ENCODE measurements at places on chromosomes 13 and 19.

GRCh38 chr19:18234194-18234593, 8.0 kb upstream of the PDE4C start:
- no peak for DNase-seq

- DNase-seq, result no peak
Observed at GRCh38 chr13:66689628-66690027, 540.5 kb downstream of the PCDH9 start.

GRCh38 chr19:30630289-30631032, 258.3 kb downstream of the ZNF536 start:
- no peak for DNase-seq

DNA sequence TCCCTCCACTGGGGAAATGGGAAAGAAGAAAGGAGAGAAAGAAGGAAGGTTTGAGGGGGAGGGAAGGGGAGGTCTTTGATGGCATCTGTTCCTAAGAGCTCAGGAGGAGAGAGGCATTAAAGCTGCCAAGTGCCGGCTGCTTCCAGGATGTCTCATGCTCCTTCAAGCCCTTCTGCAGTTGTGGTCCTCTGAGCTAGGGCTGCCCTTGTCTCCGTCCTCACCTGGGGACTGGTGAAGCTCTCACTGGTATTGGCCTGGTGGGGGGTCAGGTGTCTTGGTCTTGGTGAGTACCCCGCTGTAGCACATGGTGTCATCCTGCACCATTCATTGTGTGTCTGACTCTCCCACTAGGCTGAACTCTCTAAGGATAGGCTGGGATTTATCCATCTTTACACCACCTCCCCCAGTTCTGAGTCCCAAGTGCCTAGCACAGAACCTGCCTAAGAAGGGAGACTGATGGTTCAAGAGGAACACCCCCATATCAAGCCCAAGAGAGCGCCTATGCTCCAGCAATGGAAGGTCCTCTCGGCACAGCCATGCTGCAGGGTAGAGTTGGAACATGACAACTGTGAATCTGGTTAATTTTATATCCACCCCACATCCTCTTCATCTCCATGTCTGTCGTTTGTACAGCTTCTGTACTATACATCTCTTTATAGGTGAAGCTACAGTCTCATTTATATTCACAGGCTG, 83.7 kb downstream of the AKAP11 start:
- DNase-seq, result no peak

DNA sequence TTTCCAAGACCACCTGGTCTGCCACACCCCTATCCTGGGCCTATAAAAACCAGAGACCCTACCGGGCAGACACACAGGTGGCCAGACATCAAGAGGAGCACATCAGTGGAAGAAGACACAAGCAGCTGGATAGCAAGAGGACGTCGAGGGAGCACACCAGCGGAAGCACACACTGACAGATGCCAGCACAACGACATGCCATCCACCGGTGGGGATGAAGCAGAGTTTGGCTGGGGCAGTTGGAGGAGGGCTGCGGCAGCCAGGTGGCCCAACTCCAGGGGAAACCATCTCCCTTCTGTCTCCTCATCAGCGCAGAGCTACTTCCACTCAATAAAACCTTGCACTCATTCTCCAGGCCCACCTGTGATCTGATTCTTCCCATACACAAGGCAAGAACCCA, 200.6 kb downstream of the PCDH17 start:
- peak; percentile 1 for DNase-seq

- DNase-seq, result no peak
Observed at GRCh38 chr19:43914051-43914450, 21.0 kb downstream of the ZNF45 start.

DNA sequence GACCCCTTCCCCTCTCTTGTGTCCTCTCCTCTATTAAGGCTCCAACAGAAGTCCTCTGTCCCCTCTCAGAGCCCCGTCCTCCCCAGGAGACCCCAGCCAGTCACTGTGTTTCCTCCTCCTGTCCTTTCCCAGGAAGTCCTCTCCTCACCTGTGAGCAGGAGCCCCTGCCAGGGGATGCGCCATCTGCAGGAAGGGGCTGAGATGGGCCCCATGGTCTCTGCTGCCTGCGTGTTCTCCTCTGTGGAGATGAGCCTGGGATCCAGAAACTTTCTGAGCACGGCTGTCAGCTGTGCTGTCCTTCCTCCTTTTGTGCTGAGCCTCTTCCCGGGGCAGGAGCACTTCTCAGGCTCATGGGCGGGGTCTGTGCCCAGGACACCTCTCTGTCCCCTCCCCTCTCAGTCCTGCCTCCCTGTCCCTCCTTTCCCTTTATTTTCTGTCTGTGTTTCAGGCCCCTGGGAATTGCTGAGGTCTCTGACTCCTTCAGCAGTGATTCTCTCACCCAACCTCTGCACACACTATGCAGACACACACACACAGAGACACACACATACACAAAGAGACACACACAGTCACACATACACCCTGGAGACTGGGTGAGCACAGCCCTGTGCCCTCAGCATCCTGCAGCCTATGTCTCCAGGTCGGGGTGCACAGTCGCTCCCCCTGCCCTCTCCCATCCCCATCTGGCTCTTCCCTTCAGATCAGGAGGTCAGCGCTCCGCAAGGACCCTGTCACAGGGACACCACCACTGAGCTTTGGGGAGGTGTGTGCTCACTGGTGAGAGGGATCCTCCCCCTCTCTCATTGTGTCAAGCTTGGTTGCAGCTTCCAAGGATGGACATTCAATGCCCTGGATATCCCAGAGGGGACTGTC, at the start of gene CEACAM8:
TSS of gene CEACAM8 (minus strand) at position 308 of the 873 bp plus-strand sequence. CDS start at position 212, 96 bp downstream.
- peak; percentile 44 for DNase-seq

DNA sequence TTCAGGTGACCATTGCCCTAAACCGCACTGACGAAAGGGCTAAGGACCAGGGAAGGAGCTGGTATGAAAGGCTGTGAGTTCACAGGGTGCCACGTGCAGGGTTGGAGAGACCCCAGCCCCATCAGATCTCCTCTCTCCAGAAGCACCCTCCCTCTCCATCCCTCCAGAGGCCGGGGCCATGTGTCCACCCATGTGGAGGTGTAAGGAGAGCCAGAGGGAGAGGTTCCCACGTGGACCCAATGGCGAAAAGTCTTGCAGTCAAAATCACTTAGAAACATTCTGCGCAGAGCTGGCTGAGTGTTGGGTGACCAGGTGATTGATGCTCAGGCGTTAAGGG, 168.3 kb downstream of the COL4A1 start:
- DNase-seq, result no peak

DNA sequence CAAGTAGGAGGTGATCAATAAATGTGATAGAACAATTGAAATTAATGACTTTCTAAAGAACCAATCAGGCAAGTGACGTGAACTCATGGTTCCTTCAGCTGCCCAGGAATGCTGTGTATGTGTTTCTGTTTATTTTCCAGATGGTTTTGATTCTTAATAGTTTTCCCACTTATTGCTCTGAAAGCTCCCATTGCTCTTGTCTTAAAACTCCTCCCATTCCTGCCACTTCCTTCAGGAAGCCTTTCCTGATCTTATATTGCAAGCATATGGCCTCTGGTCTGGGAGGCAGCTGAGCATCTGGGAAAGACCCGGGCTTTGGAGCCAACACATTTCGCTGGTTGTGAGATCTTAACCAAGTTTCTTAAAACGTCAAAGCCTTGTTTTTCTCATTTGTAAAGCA, 17.1 kb upstream of the LATS2 start:
- no peak for DNase-seq

DNA sequence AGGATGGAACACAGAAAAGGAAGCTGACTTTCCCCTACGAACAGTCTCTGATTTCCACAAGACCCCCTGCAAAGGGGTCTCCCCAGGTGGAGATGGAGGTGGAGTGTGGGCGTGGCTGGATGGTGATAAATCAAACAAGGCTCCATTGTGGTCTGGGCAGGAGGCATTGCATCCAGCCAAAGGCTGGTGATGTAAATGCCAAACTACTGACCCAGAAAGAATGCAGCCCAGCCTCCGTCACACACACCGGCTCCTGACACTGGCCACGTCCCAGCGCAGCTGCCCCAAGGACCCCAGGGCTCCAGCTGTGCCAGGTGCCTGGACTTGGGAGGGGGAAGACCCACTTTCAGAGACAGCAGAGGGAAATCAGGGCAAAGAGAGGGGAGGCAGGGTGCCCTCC, 6.3 kb downstream of the SLC7A1 start:
- no peak for DNase-seq

DNA sequence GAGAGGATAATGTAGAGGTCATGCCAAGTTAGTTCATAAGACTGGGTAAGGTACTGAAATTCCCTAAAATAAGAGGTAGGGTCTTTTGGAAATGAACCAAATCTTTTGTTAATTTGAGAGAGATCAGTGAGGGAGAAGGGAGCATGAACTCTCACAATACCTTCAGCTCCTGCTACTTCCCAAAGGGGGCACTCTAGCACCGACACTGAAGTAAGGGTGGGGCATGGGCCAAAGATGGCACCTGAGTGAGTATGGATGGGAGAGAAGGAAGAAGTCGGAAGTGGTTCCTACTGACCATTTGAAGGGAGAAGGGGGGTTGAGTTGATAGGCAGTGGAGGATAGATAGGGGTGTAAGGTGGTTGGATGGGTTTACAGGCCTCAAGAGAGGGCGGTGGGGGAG, 86.6 kb downstream of the ZNF737 start:
- no peak for DNase-seq

DNA sequence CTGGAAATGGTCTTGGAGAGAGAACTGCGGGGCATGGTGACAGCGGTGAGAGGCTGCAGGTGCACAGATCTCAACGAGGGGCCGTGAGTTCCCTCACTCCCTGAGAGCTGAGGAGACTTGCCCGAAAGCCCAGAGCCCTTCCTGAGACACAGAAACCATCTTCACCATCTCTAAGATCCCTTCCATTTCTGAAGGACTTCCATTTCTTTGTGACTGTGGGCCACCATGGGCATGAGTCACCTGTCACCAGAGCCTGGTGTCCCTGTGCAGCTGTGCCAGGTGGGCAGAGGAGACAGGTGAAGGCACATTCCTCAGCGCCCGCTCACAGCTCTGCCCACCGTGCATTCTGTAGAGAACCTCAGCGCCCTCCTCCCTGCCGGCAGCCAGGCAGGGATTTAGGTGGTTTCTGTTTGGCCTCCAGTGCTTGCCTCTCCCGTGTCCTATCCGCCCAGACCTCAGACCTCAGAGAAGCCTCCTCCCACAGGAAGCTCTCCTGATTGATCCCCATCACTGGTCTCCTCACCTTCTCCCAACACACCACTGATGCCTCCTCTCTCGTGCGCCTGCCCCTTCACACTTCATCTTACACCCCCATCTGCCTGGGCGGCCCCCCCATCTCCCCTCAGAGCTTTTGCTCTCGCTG, 24.2 kb downstream of the SH3GL1 start:
- DNase-seq, result no peak

DNA sequence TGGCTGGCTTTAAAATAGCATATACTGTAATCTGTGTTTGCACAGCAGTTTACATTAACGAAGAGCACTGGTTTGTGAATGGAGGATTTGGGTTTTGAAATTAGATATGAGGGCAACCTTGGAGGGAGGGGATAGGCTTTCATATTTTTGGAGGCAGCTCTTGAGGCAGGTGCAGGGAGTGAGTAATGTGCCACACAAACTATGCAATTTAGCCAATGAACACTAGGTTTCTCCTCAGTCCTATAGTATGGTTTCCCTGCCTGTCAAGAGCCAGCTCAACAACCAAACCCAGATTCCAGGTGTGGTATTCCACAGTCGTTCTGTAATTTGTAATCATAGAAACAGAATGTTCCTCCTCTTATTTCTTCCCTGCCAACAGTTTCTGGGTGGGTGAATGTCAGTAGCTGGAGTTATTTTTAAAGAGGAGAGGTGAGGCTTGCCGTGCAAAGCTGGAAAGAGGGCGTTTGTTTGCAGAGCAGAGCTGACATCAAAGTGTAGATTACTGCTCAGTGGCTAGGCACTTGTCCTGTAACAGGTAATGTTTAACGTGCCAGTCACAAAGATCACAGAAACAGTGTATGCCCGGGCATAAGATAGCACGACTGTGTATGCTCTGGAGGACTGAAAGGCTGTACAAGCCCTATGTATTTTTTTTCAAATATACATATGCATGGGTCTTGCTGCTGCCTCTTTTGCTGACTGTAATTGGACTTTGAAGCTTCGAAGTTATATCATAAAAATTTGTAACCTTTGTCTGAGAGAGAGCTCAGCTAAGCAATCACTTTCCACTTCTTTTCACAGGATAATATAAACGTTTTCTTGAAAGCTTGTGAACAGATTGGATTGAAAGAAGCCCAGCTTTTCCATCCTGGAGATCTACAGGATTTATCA, 124.2 kb downstream of the LMO7 start:
- DNase-seq, result no peak

DNA sequence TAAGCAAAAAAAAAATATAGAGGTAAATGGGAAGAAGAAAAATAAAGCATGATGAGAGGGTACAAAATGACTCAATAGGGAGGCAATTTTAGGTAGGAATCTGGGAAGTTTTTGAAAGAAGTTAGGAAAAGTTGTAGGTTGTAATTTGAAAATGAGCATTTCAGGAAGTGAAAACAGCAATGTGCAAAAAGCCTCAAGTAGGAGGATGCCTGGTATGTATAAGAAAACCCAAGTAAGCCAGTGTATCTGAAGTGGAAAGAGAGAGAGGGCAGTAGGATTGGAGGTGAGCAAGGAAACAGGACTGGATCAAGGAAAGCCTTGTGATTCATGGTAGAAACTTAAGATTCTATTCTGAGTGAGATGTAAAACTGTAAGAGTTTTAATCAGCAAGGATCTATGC, 121.6 kb upstream of the SPRY2 start:
- DNase-seq, result no peak

DNA sequence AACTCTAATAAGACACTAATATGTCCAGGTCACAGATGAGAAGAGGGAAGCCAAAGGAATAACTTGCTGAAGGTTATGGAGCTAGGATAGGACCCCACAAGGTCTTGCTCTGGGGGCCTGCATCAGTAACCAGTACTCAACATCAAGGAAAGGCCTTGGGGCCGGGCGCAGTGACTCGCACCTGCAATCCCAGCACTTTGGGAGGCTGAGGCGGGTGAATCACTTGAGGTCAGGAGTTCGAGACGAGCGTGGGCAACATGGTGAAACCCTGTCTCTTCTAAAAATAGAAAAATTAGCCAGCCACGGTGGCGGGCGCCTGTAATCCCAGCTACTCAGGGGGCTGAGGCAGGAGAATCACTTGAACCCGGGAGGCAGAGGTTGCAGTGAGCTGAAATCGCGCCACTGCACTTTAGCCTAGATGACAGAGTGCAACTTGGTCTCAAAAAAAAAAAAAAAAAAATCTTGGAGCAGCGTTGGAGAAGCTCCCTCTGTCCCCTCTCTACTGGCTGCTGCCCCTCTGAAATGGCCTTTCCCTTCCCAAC, 1.8 kb downstream of the LONP1 start:
- DNase-seq, result no peak

Data from upper lobe of left lung (tissue), 6 donors.